ENCODE measurements at places on chromosomes 16 and 17. TPM values are rescaled to one million over a fixed set of nuclear protein-coding genes. Genes with fewer than 3 reads are reported as not detected.

SLC6A2 gene
- not detected for polyA plus RNA-seq

BTBD17 gene
- polyA plus RNA-seq, result not detected

MRPL12 gene
- polyA plus RNA-seq, result 111 TPM

ASIC2 gene
- polyA plus RNA-seq, result 0.15 TPM

TBX21 gene
- polyA plus RNA-seq, result not detected

KRTAP9-8 gene
- polyA plus RNA-seq, result not detected
